ENCODE measurements at places on chromosomes 6 and 20.

DNA sequence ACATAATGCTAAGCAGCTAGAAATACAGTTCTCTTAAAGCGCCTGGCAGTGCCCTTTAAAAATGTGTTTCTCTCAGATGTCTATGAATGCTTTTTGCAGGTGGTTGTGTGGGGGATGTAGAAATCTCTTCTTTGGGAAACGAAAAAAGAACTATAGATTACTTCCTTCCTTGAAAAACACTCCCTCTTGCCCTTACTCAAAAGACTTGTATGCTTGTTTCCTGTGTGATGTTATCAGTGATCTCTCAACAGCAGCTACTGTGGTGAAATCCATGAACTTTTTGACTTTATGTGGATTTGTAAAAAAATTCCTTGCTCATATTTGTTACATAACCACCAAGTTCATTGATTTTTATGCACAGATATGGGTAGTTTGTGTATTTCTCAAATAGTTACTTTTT lies 916.5 kb downstream of the QKI start:
- DNase-seq = no peak

DNA sequence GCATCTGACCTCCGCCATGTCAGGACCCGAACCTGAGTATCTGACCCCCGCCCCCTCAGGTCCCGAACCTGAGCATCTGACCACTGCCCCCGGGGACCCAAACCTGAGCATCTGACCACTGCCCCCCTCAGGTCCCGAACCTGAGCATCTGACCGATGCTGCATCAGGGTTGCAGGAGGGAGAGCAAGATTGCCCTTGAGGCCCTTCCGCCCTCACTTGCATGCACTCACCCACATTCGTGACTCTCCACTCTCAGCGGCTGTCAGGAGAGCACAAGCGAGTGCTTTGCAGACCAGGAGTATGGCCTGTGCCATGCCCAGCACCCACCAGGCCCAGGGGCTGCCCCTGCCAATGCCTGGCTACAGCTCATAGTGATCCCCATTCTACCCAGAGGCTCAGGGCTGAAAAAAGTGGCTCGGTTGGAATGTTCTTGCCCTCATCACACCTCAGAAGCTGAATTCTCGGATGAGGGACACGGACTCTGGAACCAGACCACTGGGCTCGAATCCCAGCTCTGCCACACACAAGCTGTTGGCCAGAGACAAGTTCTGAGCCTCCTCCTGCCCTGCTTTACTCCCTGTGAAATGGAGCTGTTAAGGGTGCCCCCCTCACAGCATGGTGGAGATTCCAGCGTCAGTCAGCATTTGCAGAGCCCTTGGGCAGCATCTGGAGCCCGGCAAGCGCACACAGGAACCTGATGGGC lies 82.1 kb downstream of the DLL1 start:
- no peak for DNase-seq

DNA sequence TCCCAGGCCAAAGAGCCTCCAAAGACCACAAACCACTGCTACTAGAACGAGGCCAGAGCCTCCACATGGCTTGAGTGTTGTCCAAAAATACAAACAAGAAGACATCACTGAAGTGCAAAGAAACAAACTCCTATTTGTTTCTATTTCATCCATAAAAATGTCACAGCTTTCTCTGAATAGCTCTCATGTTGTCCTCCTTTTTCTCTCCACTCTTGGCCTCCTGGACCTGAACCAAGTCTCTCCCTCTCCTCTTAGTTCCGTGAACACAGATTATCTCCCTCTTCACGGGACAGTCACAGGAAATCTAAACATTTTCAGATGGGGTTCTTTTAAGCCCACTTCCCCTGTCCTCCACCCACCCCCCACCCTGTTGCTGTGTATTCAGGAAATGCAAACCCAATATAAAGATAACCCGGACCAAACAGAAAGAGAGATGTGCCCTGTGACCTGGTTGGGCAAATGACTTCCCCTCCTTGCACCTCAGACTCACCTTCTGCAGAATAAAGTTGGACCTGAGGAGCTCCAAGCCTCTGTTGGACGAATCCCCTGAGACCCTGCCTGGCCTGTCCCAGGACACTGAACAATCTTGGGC lies 75.8 kb upstream of the MRPS10 start:
- no peak for DNase-seq

- DNase-seq = no peak
These were observed 215.2 kb downstream of the TMEM242 start for GRCh38 chr6:157107915-157108651.

- DNase-seq = no peak
These were observed 273.8 kb downstream of the CDH4 start for GRCh38 chr20:61525781-61526431.

DNA sequence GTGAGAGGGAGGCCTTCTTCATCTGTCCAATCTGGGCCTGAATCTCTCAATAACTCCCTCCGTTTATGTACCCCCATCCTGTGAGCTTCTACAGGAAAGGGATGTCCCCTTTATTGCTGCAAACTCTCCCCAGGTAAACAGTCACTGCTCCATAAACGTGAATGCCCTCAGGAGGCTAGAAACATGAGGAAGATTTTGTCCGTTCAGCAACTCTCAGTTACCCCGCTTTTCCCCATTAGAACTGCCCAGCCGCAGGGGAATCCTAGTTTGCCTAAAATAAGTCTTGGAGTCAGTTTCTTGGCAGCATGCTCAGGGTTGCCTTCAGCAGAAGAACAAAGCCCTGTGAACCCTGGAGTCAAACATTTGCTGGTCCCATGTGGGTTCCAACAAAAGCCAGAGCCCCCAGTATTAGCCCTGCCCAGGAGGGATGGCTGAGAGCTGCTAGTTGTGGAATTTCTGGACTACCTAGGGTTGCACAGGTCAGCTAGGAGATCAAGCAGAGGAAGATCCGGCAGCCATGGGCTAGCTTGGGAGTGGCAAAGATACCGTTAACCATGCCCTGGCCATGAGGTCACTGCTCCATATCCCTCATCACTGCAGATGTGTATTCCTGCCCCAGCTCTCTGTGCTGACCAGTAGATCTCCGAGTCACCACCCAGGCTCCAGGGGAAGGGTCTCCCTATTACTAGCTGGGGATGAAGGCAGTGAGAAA lies 640 bp downstream of the LRRN4 start:
- DNase-seq = no peak

DNA sequence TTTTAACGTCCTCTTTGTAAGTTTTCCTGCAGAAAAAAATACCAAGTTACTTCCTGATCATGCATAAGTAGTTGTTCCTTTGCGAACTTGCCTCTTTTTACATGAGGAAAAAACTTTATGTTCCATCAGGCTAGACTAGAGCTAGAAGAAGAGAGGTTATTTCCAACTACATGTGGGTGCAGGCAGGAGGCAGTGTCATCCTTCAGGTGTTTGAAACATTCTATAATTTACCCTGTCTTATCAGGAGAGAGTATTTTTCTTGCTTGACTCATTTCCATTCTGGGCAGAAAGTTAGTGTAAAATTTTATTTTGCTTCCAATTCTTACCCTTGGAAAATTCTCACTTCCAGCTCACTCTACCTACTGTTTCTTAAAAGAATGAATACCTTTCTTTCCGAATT lies 28.5 kb upstream of the EPHA7 start:
- no peak for DNase-seq

DNA sequence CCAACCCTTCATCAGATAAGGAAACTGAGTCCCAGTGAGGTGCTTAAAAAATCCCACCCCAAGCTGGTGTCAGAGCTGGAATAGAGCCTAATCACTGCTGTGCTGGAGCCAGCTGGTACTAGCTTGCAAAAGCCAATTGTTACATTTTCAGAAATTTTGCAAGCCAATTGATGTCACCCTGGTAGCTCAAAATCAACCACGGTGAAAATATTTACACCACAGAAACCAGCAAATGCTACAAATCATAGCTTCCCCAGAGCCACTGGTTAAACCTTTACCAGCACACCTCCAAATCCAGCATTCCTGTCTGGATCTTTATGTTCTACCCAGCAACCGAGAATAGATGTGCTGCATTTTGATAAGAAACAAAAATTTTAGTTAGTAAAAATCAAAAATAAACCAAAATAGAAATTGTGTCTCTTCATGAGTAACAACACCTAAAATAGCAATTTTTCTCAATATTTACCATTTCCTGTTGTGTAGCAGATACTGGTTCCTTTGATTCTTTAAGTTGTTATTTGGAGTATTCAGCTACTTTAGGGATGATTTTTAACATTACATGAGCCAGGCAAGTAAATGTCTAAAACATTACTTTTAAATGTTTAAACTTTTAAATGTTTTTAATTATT lies 7.2 kb upstream of the LCA5 start:
- no peak for DNase-seq

GRCh38 chr6:17478223-17478907 lies 85.0 kb downstream of the CAP2 start:
- no peak for DNase-seq

- no peak for DNase-seq
These were observed 555.0 kb upstream of the EPHA7 start for GRCh38 chr6:93974332-93974731.

GRCh38 chr6:76940191-76940590 lies 523.1 kb downstream of the HTR1B start:
- DNase-seq = no peak

DNA sequence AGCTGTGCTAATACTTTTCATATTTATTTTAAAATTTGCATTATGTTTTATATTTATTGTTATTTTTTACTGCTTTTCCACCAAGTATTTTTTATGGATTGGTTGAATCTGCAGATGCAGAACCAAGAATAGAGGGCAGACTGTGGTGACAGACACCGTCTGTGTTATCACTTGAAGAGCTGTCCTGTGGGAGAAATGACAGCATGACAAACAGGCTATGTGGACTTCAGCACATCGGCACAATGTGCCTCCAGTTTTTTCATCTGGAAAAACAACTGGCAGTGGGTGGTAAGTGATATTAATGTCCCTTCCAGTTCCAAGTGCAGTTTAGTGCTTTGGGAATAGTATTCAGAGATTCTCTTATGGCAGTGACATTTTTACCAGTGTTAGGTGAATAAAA lies 492.9 kb downstream of the PRKN start:
- DNase-seq = no peak

GRCh38 chr20:51434580-51435247 lies 107.8 kb downstream of the NFATC2 start:
- no peak for DNase-seq

GRCh38 chr6:147689398-147689797 lies 180.9 kb downstream of the SAMD5 start:
- DNase-seq = no peak

GRCh38 chr6:33552252-33552651 lies 27.8 kb downstream of the BAK1 start:
- no peak for DNase-seq
